ENCODE measurements at places on chromosomes 2 and 18. TPM values are rescaled to one million over a fixed set of nuclear protein-coding genes. Genes with fewer than 3 reads are reported as not detected.
A peak's percentile ranks its signal among the peaks of the same experiment; 100 is the strongest.

The KCNS3 gene
- total RNA-seq = 5.5 TPM

The SH3RF3 gene
- 1.7 TPM for total RNA-seq

The XIRP2 gene
- total RNA-seq = not detected

The AQP12B gene
- total RNA-seq = not detected

- DNase-seq = peak; percentile 6
Observed at GRCh38 chr2:239545741-239546392, 145.0 kb upstream of the HDAC4 start.

GRCh38 chr2:44772669-44773378 lies 168.7 kb upstream of the SIX3 start:
- no peak for DNase-seq

GRCh38 chr2:128269063-128269989 lies 49.3 kb downstream of the HS6ST1 start:
- no peak for DNase-seq

- DNase-seq = no peak
Observed at GRCh38 chr18:23992941-23993280, 21.6 kb upstream of the TTC39C start.

The TTN gene
- total RNA-seq = 0.34 TPM

GRCh38 chr2:96832754-96833507 lies 10.9 kb downstream of the ANKRD23 start:
- DNase-seq = peak; percentile 74

GRCh38 chr2:171952748-171953147 lies 30.5 kb downstream of the HAT1 start:
- no peak for DNase-seq

- no peak for DNase-seq
Observed at GRCh38 chr18:13219593-13220159, 1.1 kb downstream of the LDLRAD4 start.

GRCh38 chr18:60534538-60534937 lies 162.0 kb upstream of the MC4R start:
- DNase-seq = no peak

- DNase-seq = no peak
Observed at GRCh38 chr18:63476668-63477067, at the start of gene SERPINB5. TSS of gene SERPINB5 (plus strand) at chr18:63476958. CDS start at chr18:63484429, 7,471 bp downstream.

DNA sequence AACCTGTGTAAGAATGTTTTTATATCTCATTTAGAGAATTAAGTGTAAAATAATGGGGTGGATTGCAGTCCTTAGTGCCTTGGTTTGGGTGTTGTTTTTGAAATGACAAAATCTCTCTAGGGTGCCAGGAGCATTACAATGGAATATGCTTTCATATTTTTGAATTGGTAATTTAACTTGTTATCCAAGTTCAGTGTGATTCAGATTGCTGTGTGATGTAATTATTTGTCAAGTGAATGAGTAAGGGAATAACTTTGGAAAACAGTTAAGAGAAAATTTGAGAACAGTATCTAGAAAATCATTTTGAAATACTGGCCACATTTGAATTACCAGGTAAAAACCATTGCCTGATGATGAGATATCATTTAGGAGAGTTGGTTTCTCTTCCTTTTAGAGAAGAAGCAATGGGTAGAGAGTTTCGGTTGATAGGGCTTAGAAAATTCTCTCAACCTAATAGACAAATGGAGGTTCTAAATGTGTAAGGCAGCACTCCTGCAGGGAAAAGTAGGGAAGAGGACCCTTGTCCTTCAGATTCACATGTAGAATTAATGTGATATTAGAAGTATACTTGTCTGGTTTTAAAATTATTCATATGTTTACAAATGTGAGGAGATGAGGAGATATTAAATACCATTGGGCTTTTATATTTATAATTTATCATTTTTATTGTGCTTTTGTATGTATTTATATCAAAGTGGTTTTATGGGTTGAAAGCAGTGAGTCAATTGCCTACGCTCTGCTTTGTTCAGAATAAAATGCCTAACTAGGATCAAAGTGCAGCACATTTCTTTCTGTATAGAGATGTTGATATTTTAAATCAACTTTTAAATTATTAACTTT lies 124.8 kb downstream of the PHLPP1 start:
- no peak for DNase-seq

The TSPYL6 gene
- 0.27 TPM for total RNA-seq

The CHRNA1 gene
- 161 TPM for total RNA-seq

DNA sequence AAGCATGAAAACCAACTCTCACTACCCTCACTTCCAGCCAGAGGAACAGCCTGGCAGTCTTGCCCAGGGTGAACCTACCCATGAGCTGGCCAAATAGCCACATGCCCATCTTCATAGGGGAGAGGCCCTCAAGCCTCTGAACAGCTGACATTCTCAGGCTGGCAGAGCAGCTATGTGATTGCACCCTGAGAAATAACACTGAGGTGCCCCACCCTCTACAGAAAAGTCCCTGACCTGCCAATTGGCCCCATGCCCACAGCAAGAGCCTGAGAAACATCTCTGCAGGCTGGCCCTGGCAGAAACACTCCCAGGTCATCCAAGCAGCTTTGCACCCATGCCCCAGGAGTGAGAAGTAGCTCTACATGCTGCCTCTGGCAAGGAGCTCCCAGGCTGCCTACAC lies 127.4 kb upstream of the OTX1 start:
- no peak for DNase-seq

DNA sequence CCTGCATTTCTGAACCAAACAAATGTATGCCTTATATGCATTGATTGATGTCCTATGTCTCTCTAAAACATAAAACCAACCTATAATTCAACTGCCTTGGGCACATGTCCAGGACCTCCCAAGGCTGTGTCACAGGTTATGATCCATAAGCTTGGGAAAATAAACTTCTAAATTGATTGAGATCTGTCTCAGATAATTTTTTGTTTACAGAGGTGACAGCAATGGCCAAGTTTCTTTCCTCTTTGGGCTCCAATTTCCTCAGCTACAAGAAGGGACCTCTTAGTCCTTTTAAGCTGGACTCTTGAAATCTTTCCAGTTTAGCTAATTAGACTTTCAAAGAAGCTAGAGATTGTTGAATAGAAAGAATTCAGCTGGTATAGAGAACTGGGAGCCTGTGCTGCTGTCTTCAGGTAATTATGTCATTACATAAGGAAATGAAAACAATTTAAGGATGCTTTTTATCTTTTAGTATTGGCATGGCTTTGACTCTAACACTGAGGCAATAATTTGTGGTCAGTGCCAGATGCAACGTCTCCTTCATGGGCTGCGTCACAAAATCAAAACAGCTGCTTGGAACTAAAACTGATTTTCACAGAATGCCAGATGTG lies 412.1 kb upstream of the TRIB2 start:
- DNase-seq = no peak

The CD302 gene
- total RNA-seq = not detected

DNA sequence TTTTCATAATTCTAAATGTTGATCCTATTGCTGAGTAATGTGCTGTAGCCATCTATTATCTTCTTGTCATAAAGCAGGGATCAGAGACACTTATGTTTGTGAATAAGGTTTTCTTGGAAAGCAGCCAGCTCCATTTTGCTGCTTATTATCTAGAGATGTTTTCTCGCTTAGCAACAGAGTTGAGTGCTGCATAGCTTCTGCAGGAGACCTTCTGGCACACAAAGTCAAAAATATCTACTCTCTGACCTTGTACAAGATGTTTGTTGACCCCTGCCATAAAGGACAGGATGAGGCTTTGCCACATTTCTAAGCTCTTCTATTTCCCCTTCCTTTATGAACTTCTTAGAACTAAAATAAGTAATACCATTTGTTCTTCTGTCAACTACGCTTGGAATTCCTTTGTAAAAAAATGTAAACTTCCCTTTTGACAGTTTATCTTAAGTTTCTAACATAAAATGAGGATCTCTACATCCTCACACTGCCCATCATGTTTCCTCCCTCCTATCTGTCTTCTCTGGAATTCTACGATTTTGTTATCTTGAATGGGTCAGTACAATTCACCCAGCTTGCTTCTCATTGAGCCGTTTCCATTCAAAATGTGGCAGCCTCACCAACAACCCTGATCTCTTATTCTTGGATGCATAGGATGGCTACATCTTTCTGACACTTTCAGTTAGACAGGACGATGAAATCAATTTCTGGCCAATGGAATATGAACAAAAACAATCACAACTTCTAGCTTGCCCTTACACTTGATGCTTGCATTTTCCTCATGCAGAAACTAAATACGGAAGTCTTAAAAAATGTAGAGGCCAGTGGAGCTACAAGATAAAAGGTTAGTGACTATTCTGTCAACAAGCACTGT lies 1377.0 kb downstream of the SUCLG1 start:
- DNase-seq = no peak
